ENCODE measurements at places on chromosomes 4 and X. TPM values are rescaled to one million over a fixed set of nuclear protein-coding genes. Genes with fewer than 3 reads are reported as not detected.

DNA sequence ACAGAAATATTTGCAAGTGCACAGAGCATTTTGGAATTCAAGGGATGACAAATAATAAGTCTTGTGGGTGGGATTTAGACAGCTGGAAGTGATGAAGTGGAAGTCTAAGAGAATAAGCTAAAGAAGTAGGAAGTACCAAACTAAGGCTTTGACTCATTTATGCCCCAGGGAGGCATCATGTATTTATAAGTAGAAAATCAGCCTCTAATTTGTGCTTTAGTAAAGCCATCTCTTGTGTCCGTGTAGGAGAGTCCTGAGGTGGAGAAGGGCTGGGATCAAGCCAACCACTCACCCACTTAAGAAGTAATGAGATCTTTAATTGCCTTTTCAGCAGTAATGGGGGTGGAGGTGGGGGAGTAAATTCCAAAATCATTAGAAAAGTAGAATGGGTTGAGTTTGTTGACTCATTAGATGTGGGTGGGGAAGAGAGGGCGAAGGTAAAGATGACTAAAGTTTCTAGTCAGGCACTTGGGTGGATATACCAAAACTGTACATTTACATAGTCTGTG lies 356.7 kb downstream of the STIM2 start:
- no peak for DNase-seq

DNA sequence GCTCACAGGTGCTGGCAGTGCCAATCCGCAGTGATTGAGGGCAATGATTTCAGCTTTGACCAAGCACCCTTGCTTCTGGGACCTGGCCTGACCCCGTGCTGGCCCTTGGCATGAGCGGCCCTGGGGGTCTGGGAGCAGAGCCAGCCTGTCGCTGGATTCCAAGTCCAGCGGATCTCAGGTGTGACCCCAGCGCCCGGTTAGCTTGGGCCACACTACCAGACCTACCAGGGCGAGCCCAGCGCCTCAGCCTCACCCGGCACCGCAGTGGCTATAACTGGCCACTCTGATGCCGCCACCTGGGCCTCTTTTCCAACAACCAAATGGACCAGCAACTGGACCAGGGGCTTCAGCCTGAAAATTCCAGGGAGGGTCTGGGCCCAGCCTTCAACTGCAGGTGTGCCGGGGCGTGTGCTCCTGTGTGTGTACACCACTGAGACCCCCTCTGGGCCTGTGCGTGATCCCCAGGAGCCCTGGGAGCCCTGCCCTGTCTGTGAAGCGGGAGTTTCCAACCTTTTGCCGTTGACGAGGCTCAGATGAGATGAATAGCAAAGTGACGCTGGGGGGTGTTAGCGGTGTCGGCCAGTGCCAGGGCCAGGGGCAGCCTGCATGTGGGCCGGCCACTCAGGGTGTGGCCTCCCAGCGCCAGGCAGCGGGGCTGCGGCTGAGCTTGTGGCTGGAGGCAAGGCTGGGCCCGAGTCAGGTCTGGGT lies 658 bp downstream of the SH3TC1 start:
- no peak for DNase-seq

GRCh38 chr4:128768373-128768996 lies 41.0 kb upstream of the JADE1 start:
- DNase-seq, result no peak

DNA sequence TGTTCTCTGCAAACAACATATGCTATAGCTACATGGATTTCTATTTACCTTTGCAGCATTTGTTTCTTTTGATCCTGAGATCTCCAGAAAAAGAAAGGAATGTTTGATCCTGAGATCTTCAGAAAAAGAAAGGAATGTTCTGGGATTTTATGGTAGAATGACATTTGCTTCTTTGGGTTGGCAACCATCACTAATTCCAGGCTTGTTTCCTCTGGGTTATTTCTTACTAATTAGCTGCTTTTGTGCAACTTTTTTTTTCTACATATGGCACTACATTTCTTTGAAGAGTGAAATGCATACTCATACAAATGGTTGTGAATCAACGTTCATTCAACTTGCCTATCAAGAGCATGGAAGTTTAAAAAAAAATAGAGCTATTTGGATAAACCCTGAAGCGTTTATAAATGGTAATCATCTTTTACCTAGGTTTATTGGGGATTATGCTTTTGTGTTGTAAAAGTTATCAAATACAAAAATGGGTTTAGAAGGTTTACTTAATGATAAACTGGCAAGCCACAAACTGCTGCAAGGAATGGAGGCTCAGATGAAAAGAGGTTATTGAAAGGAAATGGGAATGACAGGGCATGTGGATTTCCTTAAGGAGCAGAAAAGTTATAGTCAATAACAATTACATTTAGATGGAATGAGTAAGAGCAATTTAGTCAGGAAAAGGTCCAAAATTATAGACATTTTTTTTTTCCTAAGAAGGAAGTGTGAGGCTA lies 95.6 kb upstream of the PCDH18 start:
- DNase-seq, result no peak

DNA sequence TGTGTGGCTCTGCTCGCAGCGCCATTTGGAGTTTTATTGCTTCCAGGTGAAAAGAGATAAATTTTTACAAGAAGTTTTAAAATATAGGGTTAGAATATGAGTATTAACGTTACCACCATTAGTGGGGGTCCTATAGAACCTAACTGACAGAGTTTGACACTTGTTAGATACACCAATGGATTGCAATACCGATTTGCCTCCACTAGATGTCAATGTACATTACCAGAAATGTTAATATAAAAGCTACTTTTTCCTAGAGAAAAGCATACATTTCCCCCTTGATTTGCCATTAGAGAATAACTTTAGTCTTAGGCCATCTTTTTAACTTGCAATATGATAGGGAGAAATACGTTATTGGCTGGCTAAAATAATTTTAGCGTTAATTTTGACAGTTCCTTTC lies 108.4 kb downstream of the LINC00632 start:
- no peak for DNase-seq

GRCh38 chr4:65311120-65311519 lies 359.2 kb downstream of the EPHA5 start:
- no peak for DNase-seq

GRCh38 chr4:142516686-142517526 lies 329.2 kb downstream of the INPP4B start:
- DNase-seq, result no peak

DNA sequence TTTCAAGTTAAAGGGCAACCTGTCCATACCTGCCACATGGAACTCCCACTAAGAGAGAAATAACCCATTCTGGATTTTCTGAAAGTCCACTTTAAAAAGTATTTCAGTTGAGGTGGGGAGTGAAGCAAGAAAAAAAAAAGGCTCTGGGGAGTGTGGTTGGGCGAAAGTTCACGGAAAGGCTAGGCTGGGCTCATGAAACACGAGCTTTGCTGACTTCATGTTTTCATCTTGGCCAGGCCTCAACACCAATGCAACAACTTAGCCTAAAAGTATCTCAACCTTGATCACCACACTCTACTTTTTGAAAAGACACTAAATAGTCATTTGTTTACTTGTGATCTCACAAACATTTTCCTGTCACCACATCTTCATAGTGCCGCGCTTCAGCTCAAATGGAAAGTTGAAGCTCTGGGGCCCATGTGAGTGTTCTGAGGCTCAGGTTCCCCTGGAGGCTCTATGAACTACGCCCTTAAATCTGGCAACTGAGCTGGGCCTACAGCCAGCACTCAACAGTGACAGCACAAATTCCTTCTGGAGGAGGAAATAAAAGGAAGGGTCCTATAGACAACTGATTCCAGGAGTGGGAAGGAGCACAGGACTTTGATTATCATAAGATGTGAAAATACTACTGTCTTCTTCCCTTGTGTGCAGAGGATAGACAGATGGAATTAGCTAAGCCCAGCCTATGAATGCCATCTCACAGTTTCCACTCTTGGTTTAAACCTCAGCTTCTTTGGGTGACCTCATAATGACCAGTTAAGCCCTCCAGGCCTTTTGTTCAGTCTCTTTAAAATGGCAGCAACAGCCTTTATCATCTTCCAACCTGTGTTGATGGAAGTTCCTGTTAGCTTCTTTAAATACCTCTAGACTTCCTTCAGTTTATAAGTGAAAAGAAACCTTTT lies 5.1 kb downstream of the CD40LG start:
- no peak for DNase-seq

GRCh38 chr4:183950536-183950935 lies 45.4 kb downstream of the STOX2 start:
- no peak for DNase-seq

- no peak for DNase-seq
Measured at GRCh38 chr4:53208753-53209152, 157.1 kb downstream of the SCFD2 start.

GRCh38 chr4:56235725-56236124 lies 151.6 kb downstream of the AASDH start:
- no peak for DNase-seq

DNA sequence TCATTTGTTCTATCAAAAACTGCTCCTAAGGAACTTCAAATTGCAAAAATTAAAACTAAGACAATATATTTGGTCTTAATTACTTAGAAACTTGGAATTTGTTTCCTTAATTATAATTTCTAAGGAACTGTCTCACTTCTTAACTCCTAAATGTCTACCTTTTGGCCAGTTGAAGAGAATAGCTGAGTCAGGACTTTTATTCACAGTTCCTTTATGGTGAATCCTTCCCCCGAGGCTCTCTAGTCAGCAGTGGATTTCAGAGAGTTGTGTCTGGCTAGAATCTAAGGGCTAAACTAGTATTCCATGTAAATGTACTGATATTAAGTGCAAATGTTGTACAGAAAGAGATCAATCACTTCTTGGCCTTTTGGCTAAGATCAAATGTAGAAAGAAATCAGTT lies 69.3 kb downstream of the AMMECR1 start:
- DNase-seq, result no peak

DNA sequence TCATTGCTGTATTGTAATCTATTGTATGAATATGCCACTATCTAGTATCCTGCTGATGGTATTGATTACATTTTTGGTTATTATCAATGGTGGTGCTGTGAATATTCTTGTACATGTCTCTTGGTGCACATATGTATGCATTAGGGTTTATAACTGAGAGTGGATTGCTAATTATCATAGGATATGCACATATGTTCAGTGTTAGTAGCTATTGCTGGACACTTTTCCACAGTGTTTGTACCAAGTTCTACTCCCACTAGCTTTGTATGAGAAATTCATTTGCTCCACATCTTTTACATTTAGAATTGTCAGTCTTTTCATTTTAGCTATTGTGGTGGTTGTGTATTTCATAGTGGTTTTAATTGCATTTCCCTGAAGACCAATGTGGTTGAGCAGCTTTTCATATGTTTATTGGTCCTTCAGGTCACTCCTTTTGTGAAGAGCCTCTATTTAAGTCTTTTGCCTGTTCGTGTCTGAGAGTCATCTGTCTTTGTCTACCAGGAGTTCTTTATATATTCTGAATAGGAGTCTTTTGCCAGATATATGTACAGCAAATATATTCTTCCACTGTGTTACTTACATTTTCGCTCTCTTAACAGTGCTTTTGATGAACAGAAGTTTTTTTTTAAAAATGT lies 87.1 kb downstream of the TBC1D19 start:
- no peak for DNase-seq

- peak; percentile 25 for DNase-seq
Measured at GRCh38 chr4:75723163-75724065, 963 bp upstream of the USO1 start.

GRCh38 chrX:43973249-43974099 lies at the start of gene NDP:
NDP (minus strand) TSS chrX:43973390; CDS start chrX:43958645, 14,745 bp downstream.
- no peak for DNase-seq

- DNase-seq, result no peak
Measured at GRCh38 chrX:119266364-119266995, 30.4 kb downstream of the PGRMC1 start.

DNA sequence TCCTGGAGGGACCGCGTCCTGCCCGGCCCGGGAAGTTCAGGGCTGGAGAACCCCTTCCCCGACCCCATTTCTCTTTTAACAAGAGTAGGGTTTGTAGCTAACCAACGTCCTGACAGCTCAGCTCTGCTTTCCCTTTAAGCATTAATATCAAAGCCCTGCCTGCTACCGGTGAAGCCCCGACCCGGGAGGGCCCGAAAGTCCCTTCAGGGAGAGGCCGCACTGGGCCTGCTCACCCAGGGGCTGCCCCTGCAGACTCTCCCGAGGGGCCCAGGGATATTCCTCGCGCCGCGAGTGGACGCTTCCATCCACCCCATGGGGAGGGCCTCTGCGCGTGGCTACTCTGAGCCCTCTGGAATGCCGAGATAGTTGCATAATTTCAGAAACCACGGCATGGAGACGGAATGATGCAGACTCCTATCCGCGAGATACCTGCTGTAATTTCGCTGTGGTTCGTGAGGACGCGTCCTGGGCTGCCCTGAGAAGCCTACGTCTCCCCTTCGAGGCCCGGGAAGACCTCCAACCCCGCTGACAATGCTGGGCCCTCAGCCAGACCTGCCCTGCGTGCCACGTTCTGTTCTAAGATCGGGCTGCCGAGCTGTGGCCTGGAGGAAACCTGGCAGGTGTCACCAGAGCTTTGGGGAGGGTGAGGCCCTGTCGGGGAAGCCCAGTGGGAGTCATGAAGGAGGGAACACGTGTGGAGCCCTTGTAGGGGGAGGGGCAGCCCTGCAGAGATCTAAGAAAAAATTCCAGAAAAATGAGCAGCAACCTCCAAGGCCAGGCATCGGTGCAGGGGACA lies 999 bp upstream of the CTBP1 start:
- no peak for DNase-seq

- peak; percentile 62 for DNase-seq
Measured at GRCh38 chr4:68368691-68369131, 18.8 kb upstream of the YTHDC1 start.

GRCh38 chr4:184599492-184600135 lies 49.6 kb downstream of the CASP3 start:
- DNase-seq, result no peak

GRCh38 chr4:71609167-71609566 lies 174.7 kb downstream of the GC start:
- no peak for DNase-seq

DNA sequence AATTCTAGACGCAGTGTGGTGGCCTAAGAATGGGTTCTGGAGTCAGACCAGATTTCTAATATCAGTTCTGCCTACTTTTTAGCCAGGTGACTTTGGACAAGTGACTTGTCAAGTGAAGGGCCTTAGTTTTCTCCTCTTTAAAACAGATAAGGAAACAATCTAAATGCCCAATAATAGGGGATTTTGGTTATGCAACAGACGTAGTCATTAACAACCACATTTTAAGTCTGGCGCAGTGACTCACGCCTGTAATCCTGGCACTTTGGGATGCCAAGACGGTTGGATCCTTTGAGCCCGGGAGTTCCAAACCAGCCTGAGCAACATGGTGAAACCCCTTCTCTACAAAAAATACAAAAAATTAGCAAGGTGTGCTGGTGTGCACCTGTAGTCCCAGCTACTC lies 2.1 kb upstream of the ZMYM3 start:
- no peak for DNase-seq

GRCh38 chr4:175657571-175657970 lies 154.5 kb downstream of the GPM6A start:
- no peak for DNase-seq

DNA sequence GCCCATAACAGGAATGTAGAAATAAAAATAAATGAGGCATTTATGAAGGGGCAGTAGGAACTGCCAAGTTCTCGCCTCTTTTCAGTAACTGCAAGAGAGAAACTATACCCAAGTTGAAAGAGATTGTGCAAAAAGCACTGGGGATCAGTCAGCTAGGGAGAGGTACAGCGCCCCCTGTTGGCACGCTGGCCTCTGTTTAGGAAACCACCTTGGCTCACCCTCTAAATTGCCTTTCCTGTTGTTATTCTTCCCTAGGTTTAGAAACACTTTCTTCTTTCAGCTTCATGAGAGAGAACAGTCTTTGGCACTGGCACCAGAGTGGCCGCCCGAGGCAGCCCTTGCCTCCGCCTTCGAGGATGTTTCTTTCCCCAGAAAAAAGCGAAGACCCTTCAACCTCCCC lies 348.5 kb downstream of the MID1IP1 start:
- no peak for DNase-seq

F8A1 gene
- 0.95 TPM for total RNA-seq

EREG gene
- total RNA-seq, result 0.16 TPM

PRSS48 gene
- total RNA-seq, result not detected

FDCSP gene
- 1.7 TPM for total RNA-seq

SYP gene
- 4.7 TPM for total RNA-seq
